ENCODE measurements at places on chromosomes 5 and 9. TPM values are rescaled to one million over a fixed set of nuclear protein-coding genes. Genes with fewer than 3 reads are reported as not detected.

DNA sequence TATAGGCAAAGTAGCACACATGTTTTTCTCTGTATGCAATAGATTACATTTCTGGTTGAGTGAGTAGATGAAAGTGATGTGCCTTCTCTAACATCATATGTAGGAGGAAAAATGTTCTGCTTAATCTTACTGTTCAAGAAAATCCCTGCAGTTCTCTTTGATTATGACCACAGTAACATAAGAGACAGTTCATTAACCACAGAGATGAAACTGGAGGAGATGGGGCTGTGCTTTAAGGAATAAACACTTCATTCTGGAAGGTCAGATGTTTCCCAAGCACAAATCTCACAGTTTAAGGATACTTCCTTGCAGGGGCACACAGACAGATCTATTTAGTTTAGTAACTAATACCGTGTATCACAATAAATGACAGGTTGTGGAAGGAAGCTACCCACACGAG is 150.2 kb downstream of the SEMA5A start:
- no peaks in the 10 kb centered on the region for H3K4me1 ChIP-seq
- no peaks in the 10 kb centered on the region for H3K36me3 ChIP-seq
- no peak overlapping the region for H3K4me3 ChIP-seq

GRCh38 chr5:60649288-60649917 is 50.6 kb downstream of the DEPDC1B start:
- H3K36me3 ChIP-seq: no peaks in the 10 kb centered on the region
- H3K27ac ChIP-seq: no peak overlapping the region
- H3K4me1 ChIP-seq: no peaks in the 10 kb centered on the region
- H3K4me3 ChIP-seq: no peak overlapping the region
- no peaks in the 10 kb centered on the region for H3K27me3 ChIP-seq

DNA sequence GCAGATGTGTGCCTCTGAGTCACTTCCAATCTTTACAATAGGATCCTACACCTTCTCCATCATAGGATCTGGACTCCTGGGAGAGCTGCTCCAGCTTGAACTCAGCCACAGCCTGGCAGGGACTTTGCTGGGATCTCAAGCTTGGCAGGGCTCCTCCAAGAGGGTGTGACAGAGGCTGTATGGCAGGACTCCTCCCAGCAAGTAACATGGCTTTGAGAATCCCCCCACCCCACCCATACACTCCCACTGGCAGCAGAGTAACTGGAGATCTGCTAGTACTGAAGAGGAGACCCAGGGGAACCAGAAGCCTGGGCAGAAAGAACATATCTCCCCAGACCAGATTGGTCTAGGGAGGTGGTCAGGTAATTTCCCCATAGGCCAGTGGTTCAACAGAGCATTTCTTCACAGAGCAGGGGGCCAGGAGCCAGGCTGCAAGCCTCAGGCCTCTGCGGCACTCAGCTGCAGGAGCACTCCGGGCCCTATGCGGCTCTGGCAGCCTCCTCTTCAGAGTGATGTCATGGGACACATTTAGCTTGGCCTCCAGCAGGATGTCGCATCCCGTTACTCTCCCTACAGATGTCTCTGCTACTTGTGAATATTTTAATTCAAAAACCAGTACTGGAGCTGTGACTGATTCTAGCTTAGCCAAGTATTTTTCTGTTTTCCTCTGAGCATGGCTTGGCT is 1.7 kb upstream of the ACSL6 start:
- no peak overlapping the region for H3K4me3 ChIP-seq
- peak; percentile 33 for DNase-seq
- H3K27me3 ChIP-seq: peaks cover 43% of the 10 kb centered on the region
- peaks cover 5% of the 10 kb centered on the region for H3K4me1 ChIP-seq

HAUS6 gene
- total RNA-seq: 7.5 TPM

NMUR2 gene
- not detected for total RNA-seq

DNA sequence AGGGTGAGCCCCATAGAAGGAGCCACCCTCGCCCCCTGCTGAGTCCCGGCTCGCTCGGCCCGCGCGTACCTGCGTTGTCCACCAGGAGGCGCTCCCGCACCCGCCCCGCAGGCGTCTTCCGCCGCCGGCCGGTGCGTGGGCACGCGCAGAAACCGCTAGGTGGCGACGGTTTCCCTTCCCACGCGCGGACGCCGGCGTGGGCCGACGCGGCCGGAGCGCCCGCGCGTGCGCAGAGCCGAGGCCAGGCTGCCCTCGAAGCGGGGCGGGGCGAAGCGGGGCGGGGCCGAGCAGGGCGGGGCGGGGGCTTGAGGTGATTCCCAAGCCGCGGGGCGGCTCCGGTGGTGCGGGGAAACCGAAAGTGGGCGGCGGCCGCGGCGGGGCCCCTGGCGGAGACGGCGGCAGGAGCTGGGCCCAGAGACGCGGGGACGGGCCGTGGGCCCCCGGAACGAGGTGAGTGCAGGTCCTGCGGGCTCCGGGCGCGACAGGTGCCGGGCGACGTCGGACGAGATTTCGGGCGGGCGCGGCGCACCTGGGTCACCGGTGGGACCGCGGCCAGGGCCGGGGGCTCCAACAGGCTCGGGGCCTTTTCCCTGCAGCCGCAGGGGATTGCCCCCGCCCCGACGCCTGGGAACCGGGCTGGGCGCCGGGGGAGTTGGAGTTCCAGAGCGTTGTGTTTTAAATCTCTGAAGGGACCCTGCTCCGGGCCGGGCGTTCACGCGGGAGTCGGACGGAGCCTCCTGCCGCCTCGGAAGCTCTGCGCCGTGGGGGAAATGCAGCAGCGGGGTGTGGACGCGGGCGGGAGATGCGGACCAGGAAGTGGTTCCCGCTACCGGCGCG is at the start of gene TDRD7:
TDRD7 (plus strand) TSS at position 308 of the 837 bp plus-strand sequence. CDS start 16,370 bp downstream, outside the sequence.
- no peaks in the 10 kb centered on the region for H3K36me3 ChIP-seq
- H3K4me1 ChIP-seq: peaks cover 30% of the 10 kb centered on the region
- no peaks in the 10 kb centered on the region for H3K27me3 ChIP-seq

PDE6A gene
- not detected for total RNA-seq

NFX1 gene
- 36.2 TPM for total RNA-seq

REEP2 gene
- total RNA-seq: 0.80 TPM

- H3K4me3 ChIP-seq: peak within 1 kb of the TSS; percentile 95
- H3K36me3 ChIP-seq: peaks cover 3% of the 10 kb centered on the region
- H3K27me3 ChIP-seq: no peaks in the 10 kb centered on the region
Measured at GRCh38 chr5:179806250-179807048, at the start of gene MGAT4B. Gene MGAT4B (minus strand): TSS chr5:179806866. CDS start chr5:179806583, 283 bp downstream.

PCDHB2 gene
- total RNA-seq: 5.6 TPM

DNA sequence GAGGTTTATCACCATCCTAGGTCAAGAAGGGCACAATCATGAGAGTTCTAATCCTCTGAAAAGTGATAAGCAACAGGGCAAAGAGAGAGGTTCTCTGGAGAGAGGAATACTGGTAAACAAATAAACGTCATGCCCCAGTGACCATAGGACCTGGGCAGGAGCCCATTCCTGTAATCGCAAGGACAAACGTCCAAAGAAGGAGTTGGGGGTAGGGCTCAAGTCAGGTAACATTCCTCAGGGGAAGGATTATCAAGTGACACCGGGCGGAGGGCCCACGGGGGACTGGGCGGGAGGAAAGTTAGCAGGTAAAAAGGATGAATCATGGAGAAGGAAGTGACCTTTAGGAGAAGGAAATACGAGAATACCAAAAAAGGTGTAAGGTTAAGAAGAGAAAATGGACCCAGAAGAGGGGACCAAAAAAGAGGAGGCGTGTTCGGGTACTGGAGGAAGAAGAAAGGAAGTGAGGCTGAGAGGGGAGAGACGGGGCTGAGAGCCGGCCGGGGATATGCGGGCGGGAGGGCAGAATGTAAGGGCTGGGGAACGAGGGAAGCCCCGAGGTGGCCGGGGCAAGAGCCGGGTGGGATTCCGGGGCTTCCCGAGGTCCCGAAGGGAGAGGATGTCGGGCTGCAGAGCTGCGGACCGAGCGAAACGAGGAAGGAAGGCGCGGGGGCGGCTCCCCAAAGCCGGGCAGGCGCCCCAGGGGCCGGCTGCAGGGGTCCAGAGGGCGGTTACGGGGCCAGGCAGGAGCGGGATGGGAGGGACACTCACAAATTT is 583 bp downstream of the DIAPH1 start:
- H3K27me3 ChIP-seq: no peaks in the 10 kb centered on the region
- H3K36me3 ChIP-seq: peaks cover 35% of the 10 kb centered on the region
- H3K4me3 ChIP-seq: peak overlapping the region; percentile 89
- peak; percentile 78 for DNase-seq

MARCHF11 gene
- not detected for total RNA-seq

GRCh38 chr9:114936581-114936980 is 6.2 kb upstream of the TNFSF8 start:
- DNase-seq: no peak
- no peaks in the 10 kb centered on the region for H3K27me3 ChIP-seq
- H3K4me3 ChIP-seq: no peak overlapping the region
- H3K36me3 ChIP-seq: no peaks in the 10 kb centered on the region

KIF12 gene
- total RNA-seq: 4.8 TPM

DNA sequence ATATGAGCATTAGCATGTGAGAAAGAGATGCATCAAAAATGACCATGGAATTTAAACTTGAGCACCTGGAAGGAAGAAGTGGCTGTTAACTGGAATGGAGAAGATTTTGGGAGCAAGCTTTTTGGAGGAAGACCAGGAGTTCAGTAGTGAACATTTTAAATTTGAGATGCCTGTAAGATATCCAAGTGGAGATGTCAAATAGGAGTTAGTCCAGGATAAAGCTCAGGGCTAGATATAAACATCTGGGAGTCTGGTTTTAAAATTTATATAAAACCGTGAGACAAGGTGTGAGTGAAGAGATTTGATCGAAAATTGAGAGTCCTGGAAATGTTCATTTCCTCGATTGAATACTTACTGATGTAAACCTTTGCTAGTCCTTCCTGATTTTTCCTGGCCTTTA is 217.5 kb downstream of the ZSWIM6 start:
- no peak overlapping the region for H3K27ac ChIP-seq
- no peak overlapping the region for H3K4me3 ChIP-seq
- no peak for DNase-seq
- H3K4me1 ChIP-seq: no peaks in the 10 kb centered on the region
- H3K36me3 ChIP-seq: peaks cover 15% of the 10 kb centered on the region
- no peaks in the 10 kb centered on the region for H3K27me3 ChIP-seq

GRCh38 chr5:78320401-78320800 is 25.9 kb upstream of the AP3B1 start:
- H3K27ac ChIP-seq: no peak overlapping the region
- no peaks in the 10 kb centered on the region for H3K36me3 ChIP-seq
- no peaks in the 10 kb centered on the region for H3K27me3 ChIP-seq
- no peak for DNase-seq
- H3K4me3 ChIP-seq: no peak overlapping the region

DNA sequence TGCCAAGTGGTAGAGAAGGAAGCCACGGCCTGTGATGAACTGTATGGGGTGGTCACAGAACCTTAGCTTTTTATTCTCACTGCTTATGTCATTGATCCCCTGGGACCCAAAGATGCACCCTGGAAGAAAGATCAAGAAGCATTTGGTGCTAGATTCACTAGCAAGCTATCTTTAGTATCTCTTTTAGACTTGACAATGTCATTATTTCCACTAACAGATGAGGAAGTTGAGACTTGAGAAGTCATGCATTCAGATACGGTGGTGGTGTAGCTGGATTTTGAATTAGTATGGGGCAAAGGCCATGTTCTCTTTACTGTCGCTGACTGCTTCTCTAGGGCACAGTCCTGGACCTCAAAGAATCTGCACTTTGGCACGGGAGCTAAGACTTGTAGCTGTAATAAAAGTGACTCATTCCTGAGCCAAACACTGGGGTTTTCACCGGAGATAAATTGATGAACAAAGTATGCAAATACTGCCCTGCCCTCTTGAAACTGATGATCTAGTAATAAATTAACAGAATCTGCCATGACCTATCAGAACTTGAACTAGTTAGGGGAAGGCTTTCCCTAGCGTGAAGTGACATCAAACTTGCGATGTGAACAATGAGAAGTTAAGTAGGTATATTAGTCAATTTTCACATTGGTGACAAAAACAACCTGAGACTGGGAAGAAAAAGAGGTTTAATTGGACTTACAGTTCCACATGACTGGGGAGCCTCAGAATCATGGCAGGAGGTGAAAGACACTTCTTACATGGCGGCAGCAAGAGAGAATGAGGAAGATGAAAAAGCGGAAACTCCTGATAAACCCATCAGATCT is 5.4 kb downstream of the GDA start:
- DNase-seq: no peak
- peaks cover 13% of the 10 kb centered on the region for H3K27me3 ChIP-seq
- no peaks in the 10 kb centered on the region for H3K36me3 ChIP-seq
- H3K4me3 ChIP-seq: no peak overlapping the region
- no peaks in the 10 kb centered on the region for H3K4me1 ChIP-seq

DNA sequence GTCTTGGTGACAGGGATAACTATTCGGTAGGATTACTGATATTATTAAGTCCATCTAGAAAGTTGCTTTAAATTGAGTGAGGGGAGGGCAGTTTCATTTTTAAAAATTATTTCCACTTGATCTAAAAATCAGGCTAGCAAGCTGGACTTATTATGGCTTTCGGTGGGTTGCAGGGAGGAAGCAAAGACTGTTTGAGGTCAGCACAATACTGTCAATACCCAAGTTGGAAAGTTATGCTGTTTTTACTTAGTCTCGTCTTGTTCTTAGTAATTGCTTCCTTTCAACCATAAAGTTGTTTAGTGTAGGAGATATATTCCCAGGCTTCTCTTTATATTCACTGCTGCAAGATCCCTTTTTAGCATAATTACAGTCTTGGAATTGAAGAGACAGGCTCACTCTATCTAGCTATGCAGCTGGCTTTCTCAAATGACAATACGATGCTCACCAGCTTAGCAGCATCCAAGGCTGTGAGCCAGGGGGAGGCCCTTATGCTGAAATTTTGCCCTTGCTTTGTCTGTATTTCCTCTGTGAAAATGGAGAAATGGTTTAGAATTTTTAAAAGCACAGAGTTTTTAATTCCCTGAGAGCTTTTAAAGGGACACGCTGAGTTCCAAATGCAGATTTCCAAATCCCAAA is 68.2 kb upstream of the APC start:
- no peak for DNase-seq
- H3K4me1 ChIP-seq: no peaks in the 10 kb centered on the region
- no peaks in the 10 kb centered on the region for H3K36me3 ChIP-seq
- H3K27ac ChIP-seq: no peak overlapping the region
- H3K4me3 ChIP-seq: no peak overlapping the region

GRCh38 chr5:116947691-116948528 is 373.3 kb upstream of the SEMA6A start:
- no peaks in the 10 kb centered on the region for H3K36me3 ChIP-seq
- no peak overlapping the region for H3K4me3 ChIP-seq
- H3K4me1 ChIP-seq: no peaks in the 10 kb centered on the region
- DNase-seq: peak; percentile 63
- no peak overlapping the region for H3K27ac ChIP-seq
